Stimulated activated CD4-positive, alpha-beta T cell treated with anti-CD3 and anti-CD28 coated beads, Interleukin-12 subunit alpha, Interleukin-12 subunit beta, amount 100 ng/mL, for 48 hours (primary cell): ENCODE measurements at places on chromosomes 13 and 19.
A peak's percentile ranks its signal among the peaks of the same experiment; 100 is the strongest.

DNA sequence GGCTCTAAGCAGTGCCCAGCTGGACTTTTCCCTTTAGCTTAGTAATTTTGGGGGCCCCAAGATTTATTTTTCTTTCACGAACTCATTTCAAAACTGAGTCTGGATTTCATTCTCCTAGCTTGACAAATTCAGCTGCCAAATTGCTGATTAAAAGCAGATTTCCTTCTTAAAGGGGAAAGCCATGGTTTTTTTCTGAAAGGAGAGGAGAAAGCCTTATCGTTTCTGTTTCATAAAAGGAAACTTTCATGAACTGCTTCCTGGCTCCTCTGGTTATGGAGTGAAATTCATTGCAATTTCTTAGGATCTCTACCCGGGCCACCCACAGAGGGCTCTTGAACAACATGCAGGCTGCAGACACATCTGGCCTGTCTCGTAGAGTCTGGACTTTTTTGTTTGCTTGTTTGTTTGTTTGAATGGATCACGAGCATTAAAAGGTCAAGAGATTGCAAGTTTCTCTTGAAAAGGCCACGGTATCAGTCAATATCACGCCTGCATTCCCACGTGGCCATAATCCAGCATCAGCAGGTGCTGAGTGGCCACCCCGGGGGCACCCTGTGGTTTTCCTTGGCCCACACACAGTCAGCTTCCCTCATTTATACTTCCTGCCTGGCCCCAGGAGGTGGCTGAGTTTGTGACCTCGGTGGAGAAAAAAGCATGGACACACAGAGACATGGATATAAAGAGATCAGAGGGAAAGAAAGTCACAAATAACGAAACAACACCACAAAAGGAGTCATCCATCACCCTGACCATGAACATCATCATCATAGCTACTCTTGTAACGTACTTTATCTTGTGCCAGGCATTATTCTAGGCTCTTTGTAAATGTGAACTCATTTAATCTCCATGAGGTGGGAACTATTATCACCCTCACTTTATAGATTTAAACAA lies 10.5 kb upstream of the KLK4 start:
- no peak for DNase-seq

GRCh38 chr19:50555450-50556281 lies 12.6 kb downstream of the LRRC4B start:
- DNase-seq = no peak

DNA sequence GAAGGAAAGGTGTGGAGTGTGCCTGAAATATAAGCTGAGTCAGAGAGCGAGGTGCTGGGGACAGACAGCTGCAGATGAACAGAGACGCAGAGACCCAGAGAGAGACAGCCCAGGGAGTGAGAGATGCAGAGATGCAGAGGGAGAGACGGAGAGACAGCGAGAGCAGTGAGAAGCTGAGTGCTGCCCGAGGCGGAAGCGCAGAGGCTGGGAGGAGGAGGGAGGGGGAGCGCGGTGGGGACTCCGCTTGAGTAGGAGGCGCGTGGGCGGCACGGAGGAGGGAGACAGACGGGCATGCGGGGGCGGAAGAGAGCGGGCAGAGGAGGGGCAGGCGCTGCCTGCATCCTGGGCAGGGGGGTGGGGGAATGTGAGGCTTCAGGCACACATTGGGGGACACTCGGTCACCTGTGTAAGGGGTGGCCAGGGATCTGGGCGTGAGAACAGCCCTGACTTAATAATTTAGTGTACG lies 25.7 kb downstream of the SLC8A2 start:
- no peak for DNase-seq

DNA sequence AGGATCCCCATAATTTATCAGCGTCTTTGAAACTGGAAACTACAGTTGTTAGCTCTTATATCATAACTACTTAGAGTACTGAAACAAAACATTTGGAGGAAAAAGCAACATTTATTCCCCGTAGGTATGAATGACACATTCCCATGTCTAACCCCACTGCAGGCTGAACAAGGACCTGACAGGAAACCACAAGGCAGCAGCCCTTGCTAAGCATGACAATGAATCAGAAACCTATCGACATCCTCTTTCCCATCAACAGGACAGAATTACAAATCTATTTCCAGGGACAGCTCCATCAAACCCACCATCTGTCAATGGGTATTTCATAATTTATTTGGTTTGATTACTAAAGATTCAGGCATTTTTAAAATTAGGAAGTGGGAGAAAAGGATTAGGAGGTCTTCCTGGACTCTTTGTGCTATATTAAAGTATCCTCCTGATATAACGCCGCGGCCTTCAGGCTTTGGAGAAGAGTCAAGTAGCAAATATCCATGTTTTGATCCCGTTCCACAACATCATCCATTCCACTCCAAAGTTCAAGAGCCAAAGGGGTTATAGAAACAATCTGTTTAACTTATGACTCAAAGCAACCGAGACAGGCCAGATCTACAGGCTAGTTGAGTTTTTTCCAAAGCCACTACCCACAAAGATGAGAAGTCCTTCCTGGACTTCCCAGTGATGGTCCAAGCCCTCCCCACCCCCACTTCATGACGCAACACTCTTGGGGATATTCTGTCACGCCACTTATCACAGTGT lies 51.1 kb downstream of the FAM216B start:
- DNase-seq = no peak

GRCh38 chr19:6987850-6988249 lies 33.4 kb downstream of the MBD3L2B start:
- no peak for DNase-seq

GRCh38 chr19:40523322-40524047 lies 53.2 kb upstream of the SHKBP1 start:
- peak; percentile 42 for DNase-seq

DNA sequence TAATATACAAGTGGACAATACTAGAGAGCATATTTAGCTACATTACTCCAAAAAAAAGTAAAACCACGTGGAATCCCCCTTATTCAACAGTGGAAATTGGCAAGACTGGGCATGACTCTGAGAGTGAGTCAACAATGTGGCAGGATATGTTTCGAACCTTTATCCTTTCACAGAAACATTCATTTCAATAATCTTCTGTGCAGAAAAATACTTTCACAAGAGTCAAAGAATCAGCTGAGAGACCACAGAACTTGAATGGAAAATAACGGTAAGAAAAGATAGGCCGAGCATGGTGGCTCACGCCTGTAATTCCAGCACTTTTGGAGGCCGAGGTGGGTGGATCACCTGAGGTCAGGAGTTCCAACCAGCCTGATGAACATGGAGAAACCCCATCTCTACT lies 25.1 kb upstream of the CD70 start:
- peak; percentile 37 for DNase-seq

DNA sequence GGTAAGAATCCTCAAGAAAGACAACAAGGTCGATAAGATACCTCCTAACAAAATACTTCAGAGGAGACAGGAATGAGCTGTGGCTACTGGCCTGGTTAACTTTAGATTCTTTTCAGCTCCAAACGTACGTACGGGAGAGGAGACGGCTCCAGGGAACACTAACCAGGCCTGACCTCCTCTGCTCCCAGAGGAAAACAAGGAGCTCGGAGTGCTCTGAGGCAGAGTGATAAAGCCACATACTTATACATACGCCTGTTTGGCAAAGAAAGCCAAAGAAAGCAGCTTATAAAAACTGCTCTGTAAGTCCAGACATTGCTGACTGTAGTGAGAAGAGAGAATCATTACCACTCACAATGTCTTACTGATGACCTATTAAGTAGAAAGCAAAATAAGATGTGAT lies 263.9 kb downstream of the MZT1 start:
- no peak for DNase-seq

DNA sequence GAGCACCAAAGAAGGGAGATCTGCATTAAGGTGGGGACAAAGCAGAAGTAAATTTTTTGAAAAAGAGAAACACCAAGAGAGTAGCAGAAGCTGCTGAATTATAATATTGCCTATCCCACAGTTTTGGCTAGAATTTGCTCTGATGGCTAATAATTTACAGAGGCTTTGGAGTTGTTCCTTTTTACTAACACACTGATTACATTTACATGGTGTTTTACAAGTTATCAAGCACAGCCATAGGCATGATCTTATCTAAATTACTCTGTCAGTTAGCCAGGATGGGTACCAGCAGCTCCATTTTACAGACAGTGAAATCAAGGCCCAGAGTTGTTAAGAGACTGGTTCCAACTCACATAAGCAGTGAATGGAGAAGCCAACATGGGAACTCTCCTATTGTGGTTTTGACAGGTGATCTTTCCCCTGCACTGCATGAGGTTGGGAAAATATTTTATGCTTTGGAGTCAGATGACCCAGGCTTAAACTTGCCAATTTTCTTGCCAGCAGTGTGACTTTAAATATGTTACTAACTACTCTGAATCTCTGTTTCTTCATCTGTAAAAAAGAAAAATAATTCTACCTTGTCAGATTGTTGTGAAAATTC lies 33.5 kb upstream of the ESD start:
- DNase-seq = no peak

DNA sequence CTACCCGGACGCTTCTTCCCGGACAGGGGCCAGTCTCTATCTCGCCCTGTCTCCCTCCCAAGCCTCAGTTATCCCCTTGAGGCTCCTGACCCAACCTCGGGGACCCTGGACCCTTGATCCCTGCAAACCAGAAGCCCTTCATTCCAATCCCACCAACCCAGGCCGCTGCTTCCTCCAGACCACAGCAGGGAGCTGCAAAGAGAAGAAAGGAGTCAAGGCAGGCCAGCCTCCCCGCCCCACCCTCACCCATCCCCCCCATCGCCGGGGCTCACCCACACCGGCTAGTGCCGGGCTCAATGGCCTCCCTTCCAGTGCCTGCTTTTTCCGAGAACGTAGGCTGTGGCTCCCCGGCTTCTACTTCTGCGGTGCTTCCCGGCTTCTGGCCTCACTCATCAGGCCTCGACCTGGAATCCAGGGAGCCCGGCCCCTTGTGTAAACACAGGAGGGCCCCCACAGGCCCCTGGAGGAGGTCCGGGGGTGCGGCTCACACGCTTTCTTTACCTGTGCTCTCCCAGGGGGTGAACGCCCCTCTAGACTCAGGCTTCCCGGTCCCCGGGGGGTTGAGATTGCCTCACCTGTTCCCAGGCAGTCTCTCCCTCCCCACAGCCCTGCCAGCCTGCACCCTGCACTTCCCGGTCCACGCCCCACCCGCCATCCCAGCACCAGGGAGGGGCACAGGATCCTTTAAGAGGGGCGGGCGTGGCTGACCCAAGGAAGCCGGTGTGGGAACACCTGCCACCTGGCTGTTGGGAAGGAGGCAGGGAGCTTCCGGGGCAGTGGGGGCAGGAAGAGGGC lies at the start of gene FAM83E:
Gene FAM83E (minus strand): TSS at position 641 of the 795 bp plus-strand sequence. CDS start 1,704 bp downstream, outside the sequence.
- DNase-seq = no peak

- DNase-seq = no peak
These were observed 89.2 kb downstream of the DHRS12 start for GRCh38 chr13:51714663-51715168.

- no peak for DNase-seq
These were observed 99.2 kb upstream of the MIR17HG start for GRCh38 chr13:91248249-91248648.

GRCh38 chr13:50357586-50358118 lies 342.4 kb downstream of the KCNRG start:
- no peak for DNase-seq

DNA sequence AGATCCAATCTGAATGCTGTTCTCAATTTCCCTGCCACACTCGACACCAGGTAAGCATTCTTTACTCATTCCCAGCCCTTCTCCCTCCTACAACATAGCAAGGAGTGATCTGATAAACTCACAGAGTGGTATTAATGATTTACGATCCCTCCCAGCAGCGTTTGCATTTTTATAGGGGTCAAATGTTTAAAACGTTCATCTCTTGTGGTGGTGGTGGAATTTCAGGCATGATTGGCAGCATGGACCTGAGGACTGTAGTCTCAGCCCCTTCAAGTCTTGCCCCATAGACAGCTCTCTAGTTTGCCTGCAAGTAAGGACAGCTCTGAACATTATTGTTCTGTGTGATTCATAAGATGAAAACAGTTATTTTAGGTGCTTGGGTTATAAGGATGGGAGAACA lies 565.7 kb downstream of the EFNB2 start:
- no peak for DNase-seq

- DNase-seq = no peak
These were observed 947 bp downstream of the ATP4B start for GRCh38 chr13:113656831-113657671.

DNA sequence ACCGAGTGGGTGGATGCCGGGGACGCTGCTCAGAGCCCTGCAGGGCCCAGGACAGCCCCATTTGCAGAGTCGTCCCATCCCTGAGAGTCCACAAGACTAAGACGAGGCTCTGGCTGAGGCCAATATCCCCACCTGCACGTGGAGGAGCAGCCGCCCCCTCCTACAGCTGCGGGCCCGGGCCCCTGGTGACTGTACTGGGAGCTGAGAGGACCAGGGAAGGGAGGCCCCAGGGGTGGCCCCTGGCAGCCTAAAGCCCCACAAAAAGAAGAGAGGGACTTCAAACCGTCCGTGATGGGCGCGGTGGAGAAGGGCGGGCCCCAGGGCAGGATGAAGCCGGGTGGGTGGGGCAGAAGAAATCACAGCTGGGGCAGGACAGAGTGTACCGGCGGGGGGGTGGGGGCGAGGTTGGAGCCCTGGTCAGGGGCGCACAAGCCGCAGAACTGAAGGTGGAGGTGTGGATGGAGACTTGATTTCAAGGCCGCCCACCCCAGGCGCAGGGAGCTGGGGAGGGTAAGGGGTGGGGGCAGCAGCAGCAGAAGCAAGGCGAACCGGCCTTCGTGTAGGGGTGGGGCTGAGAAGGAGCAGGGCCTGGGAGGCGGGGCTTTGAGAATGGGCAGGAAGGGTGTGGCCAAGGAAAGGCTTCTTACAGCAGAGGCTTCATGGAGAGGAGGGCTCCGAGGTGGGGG lies 12.9 kb downstream of the CFD start:
- peak; percentile 77 for DNase-seq

- DNase-seq = no peak
These were observed 72.0 kb downstream of the SPATA13 start for GRCh38 chr13:24232474-24232873.

- no peak for DNase-seq
These were observed 11.7 kb downstream of the BCKDHA start for GRCh38 chr19:41409288-41409687.

GRCh38 chr13:86491121-86491520 lies 691.9 kb upstream of the SLITRK6 start:
- DNase-seq = no peak

DNA sequence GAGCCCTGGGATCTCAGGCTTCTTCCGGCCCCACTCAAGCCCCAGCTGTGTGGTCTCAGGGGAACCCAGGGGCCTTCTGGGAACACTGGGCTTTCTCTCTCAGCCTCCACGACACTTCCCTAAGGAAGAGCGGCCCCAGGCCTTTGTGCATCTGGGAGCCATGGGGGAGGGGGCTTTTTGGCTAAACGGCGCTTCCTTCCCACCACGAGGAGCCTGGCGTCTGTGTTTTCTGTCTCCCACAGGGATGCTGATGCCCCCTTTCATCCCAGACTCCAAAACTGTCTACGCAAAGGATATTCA lies 24.2 kb upstream of the TMEM255B start:
- no peak for DNase-seq
